ENCODE measurements at places on chromosomes 7 and 10.
A peak's percentile ranks its signal among the peaks of the same experiment; 100 is the strongest.

GRCh38 chr10:4243651-4244050 is 458.6 kb upstream of the KLF6 start:
- DNase-seq, result peak; percentile 98

DNA sequence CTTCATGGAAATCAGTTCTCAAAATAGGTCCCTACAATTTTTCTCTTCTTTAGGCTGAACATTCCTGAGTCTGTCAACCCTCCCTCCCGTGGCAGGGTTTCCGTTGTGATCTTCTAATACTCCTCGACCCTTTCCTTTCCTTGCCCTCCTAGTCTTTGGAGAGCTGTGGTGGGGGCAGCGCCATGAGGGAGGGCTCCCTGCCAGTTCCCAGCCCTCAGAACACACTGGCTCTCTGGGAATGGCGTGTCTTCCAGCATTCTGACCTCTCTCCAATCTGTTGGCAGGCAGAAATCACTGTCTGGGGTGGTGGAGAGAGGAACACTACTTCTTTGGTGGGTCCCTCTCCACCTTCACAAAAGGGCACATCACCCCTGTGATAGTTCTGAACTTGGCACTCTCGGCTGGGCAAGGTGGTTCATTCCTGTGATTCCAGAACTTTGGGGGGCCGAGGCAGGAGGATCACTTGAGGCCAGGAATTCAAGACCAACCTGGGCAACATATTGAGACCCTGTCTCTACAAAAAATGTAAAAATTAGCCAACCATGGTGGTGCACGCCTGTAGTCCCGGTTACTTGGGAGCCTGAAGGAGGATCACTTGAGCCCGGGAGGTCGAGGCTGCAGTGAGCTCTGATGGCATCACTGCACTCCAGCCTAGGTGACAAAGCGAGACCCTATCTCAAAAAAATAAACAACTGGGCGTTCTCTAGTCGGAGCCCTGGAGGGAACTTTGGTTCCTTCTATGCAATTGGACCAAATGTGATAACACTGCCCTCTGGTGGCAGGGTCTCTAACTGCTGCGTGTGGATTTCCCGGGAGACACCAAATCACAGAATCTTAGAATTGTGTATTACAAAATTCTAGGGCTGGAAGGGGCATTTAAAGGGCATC is 13.1 kb upstream of the ARPC1A start:
- peak; percentile 70 for DNase-seq

- DNase-seq, result peak; percentile 9
Measured at GRCh38 chr10:70932392-70933196, 44.2 kb upstream of the PCBD1 start.

- no peak for DNase-seq
Measured at GRCh38 chr10:100761191-100761590, 15.8 kb downstream of the PAX2 start.

- peak; percentile 5 for DNase-seq
Measured at GRCh38 chr7:93558705-93559614, 15.6 kb downstream of the CALCR start.

- DNase-seq, result no peak
Measured at GRCh38 chr10:42997849-42998165, 79.1 kb upstream of the RET start.

GRCh38 chr10:59877191-59877671 is 29.1 kb downstream of the CCDC6 start:
- peak; percentile 76 for DNase-seq

DNA sequence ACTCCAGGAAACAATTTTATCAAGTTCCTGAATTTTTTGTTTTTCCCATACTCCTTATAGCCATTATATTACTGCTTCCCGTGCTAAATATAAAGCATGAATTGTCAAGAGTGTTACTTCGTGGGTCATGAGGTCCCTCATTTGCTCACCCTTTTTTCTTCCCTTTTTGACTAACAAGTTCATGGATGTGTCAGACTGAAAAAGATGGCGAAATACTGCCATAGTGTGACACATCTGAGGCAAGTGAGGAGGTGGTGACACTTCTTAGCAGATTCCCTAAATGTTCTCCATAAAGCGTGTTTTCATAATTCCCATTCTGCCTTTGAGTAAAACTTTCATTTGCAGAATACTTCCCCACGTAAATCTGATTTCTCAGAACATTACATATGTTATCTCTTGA is 269.6 kb upstream of the FZD1 start:
- peak; percentile 22 for DNase-seq

- DNase-seq, result no peak
Measured at GRCh38 chr7:43791-44540, 148.4 kb upstream of the FAM20C start.

- DNase-seq, result no peak
Measured at GRCh38 chr10:69453795-69454194, 2.5 kb downstream of the TSPAN15 start.

DNA sequence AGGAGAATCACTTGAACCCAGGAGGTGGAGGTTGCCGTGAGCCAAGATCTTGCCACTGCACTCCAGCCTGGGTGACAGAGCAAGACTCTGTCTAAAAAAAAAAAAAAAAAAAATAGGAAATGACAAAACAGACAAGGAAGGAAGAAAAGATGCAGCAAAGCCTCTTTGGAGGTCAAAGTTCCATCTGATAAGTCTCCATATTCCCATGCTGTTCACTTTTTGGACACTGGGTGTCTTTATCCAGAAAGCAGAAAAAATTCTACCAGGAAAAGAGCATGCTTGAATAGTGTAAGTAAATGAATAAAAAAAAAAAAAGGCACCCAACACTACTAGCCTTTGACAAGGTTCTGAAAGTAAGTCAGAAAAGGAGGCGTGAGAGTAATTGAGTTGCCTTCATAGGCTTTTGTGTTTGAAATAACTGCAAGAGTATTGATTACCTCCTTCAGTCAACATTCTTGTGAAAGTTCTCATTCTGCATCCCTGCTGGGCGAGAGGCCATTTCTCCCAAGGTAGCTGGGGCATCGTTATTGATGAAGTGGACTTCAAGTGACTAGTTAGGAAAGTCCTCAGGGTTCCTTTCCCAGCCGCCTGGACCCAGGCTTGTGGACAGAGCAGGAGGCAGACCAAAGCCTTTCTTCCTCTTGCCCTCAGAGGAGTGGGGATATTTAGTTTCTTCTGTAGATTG is 133.3 kb upstream of the KIF5B start:
- peak; percentile 15 for DNase-seq

DNA sequence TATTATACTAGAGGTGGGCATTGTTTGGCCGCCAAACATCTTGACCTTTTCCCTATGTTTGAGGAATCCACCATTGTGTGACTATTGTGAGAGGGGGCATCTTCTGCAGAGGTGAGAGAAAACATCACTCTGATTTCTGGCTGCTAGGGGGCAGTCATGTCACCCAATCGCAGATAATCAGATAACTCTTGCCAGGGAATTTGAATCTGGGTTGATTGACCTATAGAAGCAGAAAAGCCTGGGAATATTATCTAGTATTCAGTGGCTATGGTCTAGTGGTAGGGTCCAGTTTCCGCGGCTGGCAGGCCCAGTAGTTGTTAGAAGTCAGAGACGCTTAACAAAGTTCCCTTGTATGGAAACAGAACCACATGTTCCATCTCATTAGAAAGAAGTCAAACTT is 808.5 kb downstream of the PHTF2 start:
- no peak for DNase-seq

DNA sequence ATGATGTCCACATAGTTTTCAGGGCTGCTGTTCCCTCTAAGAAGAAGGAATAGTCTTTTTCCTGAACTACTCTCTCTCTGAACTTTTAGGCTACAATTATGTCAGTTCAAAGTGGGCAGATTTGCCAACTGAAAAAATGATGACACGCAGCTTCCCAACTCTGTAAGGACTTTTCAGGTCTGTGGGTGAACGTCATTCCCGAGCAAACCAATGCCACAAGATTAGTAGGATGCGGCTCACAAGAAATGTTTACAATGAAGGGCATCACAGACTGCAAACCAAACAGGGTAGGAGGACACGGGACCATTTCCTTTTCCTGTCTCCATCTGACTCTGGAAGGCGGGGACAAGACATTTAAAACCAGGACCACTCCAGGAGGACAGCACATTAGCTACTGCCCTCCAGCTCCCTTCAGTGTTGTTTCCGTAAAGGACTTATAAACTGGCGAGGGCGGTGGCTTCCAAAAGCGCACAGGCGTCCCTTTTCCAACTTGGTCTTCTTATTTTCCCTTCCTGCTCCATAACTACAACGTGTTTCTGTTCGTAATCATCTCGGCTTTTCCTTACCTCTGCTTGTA is 539 bp upstream of the MKLN1 start:
- DNase-seq, result peak; percentile 76

DNA sequence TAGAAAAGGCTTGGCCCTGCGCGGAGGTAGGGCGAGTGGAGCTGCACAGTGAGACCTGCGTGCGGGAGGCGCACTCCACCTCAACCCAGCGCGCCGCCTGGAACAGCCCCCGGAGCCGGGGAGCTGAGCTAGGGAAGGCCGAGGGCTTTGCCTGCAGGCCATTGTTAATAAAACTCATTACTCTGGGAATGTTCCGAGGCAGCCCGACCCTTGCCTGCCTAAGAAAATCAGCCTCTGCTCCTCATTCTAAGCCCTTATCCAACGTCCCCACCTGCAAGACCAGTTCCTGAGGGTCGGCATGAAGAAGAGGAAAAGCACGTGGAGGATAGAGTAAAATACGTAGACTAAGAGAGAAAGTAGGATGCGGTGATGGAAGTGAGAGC is 55.3 kb downstream of the C7orf25 start:
- DNase-seq, result no peak

GRCh38 chr10:58721601-58722281 is 209.1 kb downstream of the BICC1 start:
- DNase-seq, result peak; percentile 47

DNA sequence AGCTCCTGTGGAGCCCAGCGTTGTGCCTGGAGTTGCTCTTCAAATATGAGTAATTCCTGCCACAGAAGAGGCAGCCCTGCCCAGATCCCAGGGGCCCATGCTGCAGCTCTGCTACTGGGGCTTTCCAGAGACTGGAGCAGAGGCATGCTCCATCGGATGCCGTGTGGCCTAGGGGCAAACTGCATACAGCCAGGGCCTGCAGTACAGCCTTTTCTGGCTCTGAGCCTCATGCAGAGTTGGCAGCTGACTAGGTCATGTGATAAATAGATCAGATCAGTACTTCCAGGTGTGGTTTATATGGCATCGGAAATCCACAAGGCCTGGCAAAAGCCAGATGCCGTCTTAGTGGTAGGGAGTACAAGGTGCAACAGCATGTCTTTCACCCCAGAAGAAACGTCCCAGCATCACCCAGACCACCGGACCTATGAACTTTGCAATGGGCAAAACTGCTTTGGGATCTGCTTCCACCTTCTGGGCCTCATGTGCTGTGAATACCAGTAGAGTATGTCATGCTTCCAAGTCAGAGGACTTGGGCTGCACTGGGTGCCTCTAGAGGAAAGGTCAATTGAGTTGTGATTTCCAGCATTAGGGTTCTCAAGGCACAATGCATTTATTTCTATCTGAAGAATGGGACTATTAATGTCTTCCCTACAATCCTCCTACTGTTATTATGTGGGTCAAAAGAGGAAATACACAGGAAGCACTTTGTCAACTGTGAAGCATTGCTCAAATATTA is 250.7 kb upstream of the ZNF32 start:
- no peak for DNase-seq

DNA sequence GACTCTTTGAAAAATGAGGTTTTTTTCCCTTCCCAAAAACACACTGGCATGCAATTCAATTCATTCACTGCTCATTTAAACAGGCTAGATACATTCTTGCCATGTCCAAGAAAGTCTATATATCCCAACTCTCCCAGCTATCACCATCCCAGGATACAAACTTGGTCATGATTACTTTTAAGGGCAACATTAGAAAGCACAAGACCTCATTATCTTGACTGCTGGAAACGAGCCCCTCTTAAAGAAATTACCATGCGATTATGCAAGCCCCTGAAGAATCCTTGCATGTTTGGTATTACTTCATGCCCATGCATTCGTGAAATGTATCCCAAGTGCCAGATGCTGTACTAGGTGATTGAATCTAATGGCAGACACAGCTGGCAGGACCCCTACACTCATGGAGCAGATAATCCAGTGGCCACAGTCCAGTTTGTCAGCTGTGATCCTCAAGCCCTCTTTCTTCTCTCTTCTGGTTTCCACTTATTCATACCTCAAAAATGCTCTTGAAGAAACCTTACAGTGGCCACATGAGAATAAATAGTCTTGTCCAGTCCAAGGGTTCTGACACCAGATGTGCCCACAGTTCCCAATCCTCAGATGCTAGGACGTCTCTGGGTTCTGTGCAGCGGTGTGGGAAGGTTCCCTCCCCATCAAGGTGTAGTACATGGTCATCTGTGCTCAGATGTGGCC is 103.7 kb upstream of the HABP2 start:
- DNase-seq, result no peak

DNA sequence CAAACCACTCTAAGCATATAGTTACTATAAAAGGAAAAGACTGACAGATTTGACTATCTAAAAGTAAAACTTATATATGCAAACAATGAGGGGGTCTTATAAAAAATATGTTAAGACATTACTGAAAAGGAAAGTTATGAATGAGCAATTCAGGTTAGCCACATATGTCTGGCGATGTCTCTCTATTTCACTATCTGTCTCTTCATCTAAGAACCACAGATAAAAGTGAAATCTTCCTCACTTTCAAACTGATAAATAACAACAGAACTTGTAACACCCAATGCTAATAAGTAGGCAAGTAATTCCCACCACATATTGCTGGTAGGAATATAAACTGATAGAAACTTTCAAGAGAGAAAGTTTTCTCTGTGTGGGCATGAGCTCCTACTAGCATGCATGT is 138.2 kb downstream of the CHCHD3 start:
- no peak for DNase-seq

DNA sequence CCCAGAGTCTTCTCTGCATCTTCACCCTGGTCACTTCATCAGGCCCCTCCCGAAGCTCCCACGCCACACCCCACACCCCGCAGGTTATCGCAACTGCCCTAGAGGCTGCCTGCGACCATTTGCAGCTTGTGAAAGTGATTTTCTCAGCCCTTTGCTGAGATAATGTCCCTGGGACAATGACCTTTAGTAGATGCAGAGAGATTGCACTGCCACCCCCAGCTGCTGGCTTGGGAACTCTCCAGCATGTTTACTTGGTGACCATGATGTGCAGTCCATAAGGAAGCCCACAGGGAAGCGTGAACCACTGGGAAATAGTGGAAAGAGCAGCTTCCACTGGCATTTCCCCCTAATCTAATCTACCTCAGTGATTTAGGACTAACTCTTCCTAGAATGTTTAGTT is 97.3 kb downstream of the WNT2 start:
- no peak for DNase-seq

DNA sequence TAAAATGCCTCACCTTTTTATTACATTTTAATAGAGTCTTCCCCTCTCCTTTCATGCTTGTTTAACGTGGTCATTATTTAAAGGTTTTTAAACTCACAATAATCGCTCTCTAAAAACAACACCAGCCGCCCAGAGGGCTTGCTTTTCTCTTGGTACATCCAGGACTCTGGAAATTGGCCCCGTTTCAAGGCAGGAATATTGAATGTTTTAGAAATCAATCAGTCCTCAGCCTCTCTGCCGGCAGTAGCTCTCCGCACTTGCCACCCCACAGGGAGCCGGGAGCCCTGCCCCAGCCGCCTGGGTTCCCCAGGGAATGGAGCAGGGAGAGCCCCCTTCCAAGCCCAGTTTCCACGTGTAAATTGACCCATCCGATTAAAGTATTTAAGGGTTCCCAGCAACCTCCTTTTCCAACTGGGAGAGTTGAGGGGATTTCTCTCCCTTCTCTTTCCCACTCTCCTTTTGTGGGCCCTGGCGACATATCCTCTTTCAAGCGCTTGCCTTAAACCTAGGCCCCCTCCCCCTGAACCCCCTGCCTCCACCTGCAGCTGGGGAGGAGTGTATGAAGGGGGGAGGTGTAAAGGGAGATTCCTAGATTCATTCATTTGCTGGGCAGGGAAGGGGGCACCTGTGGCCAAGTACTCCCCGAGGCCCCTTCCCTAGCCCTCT is 1.9 kb downstream of the FGF8 start:
- no peak for DNase-seq
